ENCODE measurements at places on chromosomes 7 and 10.

GRCh38 chr10:72292223-72292691, 18.5 kb downstream of the DDIT4 start:
- DNase-seq = no peak

DNA sequence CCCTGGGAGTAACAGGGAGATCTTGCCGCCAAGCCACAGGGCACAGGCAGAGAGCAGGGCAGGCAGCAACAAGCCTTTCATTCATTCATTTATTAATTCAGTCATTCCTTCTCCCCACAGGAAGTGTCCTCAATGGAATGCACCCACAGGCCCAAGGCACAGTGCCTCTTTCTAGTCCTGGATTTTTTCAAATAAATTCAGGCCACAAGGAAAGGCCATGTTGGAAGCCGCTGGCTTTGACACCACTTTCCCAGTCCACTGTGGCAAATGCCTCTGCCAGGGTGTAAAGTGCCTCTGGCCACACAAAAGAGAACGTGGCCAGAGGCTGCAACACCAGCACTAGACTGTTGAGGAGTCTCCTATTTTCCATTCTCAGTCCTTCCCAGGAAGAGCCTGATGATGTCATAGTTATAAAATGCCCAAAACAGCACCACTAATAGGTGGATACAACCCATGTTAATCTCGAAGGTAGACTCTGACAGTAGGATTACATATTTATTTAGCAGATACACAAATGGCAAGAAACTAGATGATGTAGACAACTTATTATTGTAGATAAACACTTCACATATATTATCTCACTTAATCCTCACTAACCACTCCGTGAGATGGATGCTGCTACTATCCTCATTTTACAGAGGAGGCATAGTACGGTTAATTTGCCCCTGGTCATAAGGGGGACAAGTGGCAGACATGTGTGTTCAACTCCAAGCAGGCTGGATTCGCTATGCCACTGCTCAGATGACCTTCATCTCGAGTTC, 5.5 kb downstream of the JAZF1 start:
- no peak for DNase-seq

DNA sequence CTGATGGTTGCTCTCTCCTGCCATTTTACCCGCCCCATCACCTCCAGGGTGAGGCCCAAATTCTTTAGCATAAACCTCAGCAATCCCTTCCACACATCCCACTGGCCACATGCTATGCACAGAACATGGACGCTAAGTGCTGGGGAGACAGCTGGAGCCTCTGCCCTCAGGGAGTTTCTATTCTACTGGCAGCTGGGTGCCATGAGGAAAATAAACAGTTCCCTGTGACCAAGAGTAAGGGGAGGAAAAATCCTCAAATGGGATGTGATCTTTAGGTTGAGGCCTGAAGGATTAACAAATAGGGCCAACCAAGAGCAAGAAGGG, 1.2 kb downstream of the PARP12 start:
- no peak for DNase-seq

DNA sequence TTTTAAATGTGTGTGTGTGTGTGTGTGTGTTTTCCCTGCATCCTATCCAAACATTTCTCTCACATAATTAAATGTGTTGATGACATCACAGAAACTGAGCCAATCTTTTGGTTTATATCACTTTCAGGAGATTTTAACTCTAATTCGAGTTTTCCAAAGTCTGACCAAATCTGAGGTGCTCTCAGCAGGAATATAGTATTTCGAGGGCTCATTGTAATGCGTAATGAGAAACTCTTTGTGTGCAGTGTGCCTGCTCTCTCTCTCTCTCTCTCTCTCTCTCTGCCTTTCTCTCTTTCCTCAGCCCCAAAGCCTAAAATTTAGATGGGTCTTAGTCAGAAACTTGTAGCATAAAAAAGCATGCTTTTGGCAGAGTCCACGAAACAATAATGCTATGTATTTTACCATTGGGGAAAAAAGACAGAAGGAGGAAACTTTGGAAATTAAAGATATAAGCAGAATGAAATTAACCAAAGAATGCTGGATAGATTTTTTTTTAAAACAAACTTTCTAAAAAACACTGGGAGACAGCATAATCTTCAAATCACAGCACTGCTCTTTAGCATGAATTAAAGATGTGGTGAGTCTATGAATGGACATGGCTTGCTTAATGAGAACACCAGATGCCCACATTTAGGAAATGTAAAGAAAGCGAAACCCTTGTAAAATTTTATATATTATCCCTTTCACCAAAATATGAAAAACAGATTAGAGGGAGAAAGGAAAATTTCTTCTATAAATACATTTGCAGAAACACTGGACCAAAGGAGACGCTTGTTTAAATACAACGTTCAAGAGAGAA, 206.8 kb upstream of the HABP2 start:
- DNase-seq = no peak

DNA sequence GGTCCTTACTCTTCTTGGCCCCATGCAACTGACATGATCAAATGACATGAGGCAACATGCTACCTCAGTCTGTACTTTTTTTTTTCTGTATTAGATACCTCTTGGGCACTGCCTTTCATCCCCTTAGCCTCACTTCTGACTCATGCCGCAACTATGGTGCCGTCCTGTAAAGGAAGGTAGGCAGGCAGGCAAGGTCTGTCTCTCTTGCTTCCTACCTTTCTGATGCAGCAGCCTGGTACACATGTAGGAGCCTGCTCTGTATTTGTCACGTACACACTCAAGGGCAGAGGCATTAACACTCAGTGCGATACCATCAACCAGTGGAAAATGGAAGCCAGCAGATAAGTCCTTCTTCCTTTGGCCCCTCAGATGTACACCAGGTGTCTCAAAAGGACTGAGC, 146.7 kb downstream of the ATE1 start:
- no peak for DNase-seq

- DNase-seq = no peak
These were observed 73.0 kb upstream of the AFAP1L2 start for GRCh38 chr10:114477285-114477684.

DNA sequence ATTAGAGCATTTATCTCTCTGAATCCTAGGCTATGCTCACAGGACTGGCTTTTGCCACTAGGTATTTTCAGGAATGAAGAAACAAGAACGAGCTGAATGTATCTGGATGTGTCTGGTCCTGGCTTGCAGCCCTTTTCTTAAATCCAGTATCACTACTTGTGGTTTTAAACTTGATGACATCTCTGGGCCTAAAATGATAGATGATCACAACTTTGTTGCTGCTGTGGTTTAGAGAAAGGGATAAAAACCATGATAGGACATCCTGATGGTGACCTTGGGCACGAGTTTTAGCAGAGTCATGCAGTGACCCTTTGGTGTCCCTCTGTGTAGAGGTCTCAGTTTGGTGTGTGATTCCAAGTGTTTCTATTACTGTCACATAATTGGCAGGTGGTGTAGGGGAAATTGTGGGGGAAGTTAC, 31.7 kb upstream of the SEMA3C start:
- DNase-seq = no peak

GRCh38 chr10:79582096-79582495, 21.9 kb upstream of the SFTPA2 start:
- DNase-seq = no peak

GRCh38 chr10:76632767-76633051, 1004.9 kb downstream of the KCNMA1 start:
- no peak for DNase-seq

DNA sequence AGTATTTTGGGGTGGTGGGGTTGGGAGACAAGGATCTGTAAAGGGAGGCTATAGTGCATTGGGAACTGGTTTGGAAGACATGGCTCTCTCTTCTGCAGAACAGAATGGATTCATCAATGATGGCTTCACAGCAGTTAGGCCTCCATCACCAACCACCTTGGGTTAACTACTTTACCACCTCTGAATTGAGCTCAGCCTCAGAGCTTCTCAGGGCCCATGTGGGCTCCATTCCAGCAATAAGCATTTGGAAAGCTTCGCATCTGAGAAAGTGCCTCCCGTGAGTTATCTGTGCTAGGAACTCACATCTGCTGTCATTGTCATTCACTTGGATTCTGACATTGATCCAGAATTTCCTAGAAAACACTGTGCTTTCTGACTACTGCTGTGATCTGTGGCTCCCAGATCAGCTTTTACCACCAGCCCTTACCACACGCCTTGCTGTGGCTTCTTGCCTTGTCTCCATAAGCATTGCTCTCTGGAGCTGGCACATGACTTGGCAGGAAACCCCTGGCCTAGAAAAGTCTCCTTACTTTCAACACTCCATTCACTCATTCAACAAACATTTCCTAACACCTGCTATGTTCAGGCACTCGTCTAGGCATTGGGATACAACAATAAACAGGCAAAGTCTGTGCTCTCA, 70.7 kb upstream of the ADO start:
- no peak for DNase-seq

GRCh38 chr10:133123746-133124356, 36.1 kb downstream of the ADGRA1 start:
- no peak for DNase-seq

DNA sequence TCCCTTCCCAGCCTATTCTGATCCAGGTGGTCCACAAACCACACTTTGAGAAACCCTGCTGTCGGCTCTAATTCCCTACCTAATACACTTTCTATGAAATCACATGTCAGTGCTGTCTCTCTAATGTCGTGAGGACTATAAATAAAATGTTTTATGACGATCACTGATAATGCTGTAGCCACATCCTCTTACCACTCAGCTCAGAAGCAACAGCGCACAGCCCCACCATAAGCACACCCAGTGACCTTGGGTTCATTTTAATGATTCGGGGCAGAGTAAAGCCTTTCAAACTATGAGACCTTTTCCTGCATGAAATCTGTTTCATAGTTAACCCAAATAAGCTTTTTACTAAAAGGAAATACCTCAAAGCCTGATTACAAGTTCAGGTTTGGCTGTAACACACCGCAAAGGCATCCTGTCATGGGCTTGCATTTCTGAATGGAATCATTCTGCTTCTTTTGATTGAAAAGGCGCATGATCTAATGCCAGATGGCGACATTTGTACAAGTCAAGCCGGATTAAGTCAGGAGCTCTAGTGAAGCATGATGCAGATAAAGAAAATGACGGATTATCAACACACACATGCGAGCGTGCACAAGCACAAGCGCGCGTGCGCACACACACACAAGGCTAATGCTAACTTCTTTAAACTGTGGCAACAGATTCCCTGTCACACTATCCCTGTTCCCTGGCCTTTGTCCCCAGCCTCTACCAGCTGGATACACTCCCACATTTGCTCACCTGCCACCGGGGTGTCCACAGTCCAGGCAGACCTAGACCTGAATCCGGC, 180.5 kb upstream of the PDE1C start:
- DNase-seq = no peak

DNA sequence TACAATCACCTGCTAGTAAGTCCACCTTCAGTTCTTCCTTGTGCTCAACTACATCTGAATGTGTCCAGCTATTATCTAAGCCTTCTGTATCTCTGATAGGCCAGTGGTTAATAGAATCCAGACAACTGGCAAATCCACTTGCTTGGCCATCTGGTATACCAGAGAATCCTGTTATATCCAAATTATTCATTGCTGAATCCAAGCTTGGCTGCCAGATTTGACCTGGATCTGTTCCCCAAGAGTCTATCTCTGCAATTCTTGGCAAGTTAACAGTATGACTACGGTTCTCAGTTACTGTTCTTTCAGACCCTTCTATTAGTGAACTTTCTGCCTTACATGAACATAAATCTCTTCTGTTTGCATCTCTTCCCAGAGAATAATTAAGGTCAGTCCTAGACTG, 154.6 kb upstream of the TARP start:
- no peak for DNase-seq
